ENCODE measurements at places on chromosomes 3 and 15.
A peak's percentile ranks its signal among the peaks of the same experiment; 100 is the strongest.

DNA sequence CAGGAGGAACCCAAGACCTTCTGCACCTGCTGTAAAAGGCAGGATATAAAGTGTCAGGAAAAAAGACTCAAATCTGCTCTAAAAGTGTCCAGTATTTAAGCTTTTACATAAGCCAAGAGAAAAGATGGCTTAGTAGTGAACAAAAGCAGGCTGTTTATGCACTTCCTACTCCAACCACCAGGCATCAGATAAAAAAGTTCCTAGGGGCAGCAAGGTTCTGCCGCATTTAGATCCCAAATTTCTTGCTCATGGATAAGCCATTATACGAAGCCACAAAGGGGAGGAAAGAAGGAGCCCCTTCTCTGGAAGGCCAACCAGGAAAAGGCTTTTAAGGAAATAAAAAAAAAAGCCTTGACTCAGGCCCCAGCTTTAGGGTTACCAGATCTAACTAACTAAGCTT, 10.6 kb upstream of the SLC9C1 start:
- DNase-seq: peak; percentile 13

DNA sequence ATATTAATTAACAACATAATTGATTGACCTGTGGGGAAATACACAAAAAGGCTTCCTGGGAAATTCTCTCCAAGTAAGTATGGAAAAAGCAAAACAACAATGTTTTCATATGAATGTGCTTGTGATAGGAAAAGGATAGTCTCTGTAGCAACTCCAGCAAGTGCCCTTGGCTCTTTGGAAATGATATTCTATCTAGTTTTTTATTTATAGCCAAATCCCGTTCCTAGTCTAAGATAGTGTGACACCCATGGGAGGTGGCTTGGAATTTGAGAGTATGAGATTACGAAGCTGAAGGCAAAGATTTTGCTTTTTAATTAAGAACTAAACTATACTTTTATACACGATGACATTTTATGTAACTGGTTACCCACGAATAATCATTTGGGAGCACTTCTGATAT, 119.9 kb downstream of the PDZRN3 start:
- DNase-seq: no peak

GRCh38 chr15:57947781-57948180, 117.7 kb downstream of the ALDH1A2 start:
- peak; percentile 53 for DNase-seq

GRCh38 chr3:139811331-139811730, 123.7 kb upstream of the CLSTN2 start:
- DNase-seq: no peak

- DNase-seq: no peak
Measured at GRCh38 chr3:129476586-129476985, 36.6 kb downstream of the IFT122 start.

- no peak for DNase-seq
Measured at GRCh38 chr3:150729682-150730360, 26.1 kb upstream of the ERICH6 start.

GRCh38 chr3:57068437-57069089, 8.1 kb downstream of the SPATA12 start:
- DNase-seq: peak; percentile 84

DNA sequence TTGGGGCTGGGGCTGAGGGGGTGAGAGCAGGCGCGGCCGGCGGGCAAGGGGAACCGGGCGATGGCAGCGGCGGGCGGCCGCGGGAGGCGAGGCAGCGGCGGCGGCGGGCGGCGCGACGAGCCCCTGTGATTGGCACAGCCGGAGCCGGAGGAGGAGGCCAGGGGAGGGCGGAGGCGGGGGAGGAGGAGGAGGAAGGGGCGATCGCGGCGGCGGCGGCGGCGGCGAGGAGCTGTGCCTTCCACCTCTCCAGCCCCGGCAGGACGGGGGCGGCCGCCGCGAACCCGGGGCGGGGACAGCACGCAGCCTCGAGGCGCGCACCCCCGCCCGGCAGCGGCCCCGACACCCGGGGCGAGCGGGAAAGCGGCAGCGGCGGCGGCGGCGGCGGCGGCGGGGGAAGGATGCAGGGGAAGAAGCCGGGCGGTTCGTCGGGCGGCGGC, at the start of gene SLCO3A1:
TSS of gene SLCO3A1 (plus strand) at position 198 of the 437 bp plus-strand sequence.
- peak; percentile 80 for DNase-seq

DNA sequence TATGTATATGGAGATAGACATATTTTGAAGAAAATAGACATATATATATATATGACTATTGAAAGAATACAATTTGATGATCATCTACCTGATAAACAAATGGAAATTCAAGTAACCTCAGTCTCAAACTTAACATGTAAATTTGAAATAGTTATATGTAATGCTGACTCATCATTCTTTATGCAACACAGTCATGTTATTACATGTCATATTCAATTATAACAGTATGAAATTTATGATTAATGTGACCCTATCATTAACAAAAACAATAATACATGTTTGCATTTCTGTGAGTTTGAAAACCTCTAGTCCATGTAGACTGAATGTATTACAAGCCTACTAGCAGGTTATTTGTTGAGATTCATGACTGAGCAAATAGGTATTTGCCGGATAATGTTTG, 204.1 kb downstream of the CADM2 start:
- no peak for DNase-seq

DNA sequence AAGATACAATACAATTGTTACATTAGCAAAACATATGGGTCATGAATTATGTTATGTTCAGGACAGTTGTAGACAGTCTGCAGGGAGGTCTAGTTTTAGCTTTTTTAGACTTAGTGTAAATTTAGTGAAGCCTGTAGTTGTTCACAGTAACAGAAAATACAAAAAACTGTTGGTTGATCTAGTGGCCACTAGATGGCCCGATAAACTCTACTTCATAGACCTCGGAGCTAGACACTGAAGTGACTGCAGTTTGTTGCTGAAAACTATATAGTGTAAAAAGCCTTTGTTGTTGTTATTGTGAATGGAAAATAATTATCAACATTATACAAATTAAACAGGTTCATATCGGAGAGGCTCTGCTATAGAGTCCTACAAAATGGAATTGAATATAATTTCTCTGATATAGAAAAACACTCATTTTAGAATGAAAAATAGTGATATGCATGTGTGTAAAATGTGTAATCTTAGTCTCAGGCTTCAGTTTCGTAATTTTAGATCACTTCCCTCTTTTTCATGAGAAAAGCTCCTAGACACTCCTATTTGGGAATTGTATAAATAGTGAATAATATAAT, 18.3 kb downstream of the MAGEL2 start:
- DNase-seq: peak; percentile 23

GRCh38 chr15:40070608-40071218, 31.7 kb upstream of the SRP14 start:
- no peak for DNase-seq

DNA sequence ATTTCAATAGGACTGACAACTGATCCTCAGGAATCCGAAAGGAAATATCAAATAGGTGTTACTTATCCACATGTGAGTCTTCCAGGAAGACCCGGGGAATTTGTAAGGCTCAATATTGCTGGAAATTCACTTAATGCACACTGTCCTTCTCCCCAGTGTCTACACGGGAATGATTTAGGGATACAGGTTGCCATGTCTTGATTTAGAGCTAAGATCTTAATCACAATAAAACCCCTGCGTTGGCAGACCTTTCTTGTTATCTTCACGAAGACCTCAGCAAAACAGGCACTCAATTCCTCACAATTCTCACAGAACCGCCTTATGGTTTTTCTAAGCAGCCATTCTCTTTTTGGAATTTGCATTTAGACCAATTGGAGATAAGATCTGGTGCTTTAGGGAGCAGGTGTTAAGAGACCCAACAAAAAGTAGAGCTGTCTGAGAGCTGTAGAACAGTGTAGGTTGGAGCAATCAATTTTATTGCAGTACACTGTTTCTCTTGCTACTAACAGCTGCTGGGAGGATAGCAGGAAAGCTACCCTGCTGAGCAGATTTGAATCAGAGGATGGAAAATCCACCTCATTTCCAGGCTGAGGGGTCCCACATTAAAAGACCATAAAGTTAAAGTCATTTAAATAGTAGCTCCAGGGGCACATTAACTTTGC, 925.7 kb downstream of the EPHA3 start:
- no peak for DNase-seq

GRCh38 chr3:129618901-129619671, 12.6 kb upstream of the PLXND1 start:
- no peak for DNase-seq

- no peak for DNase-seq
Measured at GRCh38 chr3:185797993-185798830, 26.6 kb downstream of the IGF2BP2 start.
